Mucosa of descending colon (tissue), 3 donors: ENCODE measurements at places on chromosomes 7 and 10. TPM values are rescaled to one million over a fixed set of nuclear protein-coding genes. Genes with fewer than 3 reads are reported as not detected.
A peak's percentile ranks its signal among the peaks of the same experiment; 100 is the strongest.

- no peak for DNase-seq
Observed at GRCh38 chr10:103643381-103643780, 149.9 kb downstream of the NEURL1 start.

GRCh38 chr10:79101560-79102497 is 33.1 kb downstream of the ZMIZ1 start:
- DNase-seq = peak; percentile 69

DNA sequence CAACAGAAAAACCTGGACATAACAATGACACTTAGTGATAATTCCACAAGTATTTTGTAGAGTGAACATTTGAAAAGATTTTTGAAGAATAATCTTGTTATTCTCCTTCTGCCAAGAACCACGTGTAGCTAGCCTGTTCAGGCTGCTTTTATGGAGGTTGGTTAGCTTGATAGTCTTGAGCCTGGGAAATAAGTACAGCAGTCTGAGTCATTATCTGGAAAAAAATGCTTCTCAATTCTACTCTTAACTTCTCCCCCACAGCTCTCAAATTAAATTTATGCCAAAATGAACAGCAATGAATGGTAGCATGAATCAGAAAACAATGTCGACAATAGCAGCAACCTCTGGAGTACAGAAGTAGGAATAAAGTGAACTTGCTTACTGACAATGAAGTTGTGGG is 63.2 kb downstream of the GPR37 start:
- DNase-seq = no peak

DNA sequence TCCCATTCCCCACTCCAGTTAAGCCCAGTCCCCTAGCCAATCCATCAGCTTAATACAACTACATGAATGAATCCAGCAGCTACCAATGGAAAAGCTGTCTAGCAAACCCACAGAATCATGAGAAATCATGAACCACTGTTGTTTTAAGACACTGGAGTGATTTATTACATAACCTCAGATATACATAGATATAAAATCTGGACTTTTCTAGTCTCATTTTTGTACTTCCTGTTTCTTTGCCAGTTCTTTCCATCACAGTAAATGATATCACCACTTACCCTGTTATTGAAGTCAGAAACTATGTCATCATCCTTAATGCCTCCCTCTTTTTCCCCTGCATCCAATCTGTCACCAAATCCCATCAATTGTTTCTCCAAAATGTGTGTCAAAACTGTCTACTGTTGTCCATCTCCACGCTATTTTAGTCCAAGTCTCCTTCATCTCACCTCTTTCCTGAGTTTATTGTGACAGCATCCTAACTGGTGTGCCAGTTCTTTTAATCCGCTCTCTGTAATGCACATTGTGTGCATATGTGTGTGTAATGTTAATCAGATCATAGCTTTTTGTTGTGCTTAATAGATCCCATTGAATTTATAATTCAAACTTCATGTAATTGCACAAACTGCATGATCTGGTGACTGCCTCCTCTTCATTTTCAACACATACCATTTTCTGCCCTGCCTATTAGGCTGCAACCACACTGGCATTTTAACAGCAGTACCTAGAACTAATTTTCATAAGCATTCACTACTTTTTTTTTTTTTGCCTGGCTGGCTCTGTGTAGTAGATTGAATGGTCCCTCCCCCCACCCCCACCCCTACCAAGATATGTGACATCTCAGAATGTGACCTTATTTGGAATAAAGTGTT is 56.0 kb downstream of the MKLN1 start:
- DNase-seq = no peak

HELLS gene
- 11.6 TPM for total RNA-seq

DNA sequence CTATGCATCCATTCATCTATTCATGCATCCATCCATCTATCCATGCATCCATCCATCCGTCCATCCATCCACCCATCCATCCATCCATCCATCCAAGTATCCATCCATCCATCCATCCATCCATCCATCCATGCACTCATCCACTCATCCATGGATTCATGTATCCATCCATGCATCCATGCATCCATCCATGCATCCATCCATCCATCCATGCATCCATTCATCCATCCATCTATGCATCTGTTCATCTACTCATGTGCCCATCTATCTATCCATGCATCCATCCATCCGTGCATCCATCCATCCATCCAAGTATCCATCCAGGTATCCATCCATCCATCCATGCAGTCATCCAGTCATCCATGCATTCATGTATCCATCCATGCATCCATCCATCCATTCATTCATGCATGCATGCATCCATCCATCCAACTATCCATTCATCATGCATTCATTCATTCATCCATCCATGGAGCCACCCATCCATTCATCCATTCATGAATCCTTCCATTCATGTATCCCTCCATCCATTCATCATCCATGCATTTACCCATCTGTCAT is 132.0 kb downstream of the DYNC2I1 start:
- DNase-seq = no peak

CYP2C9 gene
- 1.3 TPM for total RNA-seq

DNA sequence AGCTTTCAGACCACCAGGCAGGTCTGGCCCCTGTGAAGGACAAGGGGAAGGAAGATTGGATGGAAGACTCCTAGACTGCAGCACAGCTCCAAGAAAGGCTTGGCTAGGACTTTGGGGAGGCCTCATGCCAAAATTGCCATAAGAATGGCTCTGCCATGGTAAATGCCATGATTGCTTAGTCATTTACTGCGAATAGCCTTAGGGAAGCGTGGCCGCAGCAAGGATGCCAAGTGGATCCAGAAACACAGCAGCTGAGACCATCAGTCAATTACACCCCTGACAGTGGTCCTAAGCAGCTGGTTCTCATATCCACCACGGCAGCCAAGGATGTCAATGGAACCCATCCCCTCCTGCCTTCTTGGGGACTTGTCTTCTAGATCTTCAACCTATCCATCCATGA is 88.2 kb upstream of the AUTS2 start:
- no peak for DNase-seq

KLF14 gene
- not detected for total RNA-seq

- no peak for DNase-seq
Observed at GRCh38 chr10:120328647-120329046, 128.4 kb upstream of the PLPP4 start.

DNA sequence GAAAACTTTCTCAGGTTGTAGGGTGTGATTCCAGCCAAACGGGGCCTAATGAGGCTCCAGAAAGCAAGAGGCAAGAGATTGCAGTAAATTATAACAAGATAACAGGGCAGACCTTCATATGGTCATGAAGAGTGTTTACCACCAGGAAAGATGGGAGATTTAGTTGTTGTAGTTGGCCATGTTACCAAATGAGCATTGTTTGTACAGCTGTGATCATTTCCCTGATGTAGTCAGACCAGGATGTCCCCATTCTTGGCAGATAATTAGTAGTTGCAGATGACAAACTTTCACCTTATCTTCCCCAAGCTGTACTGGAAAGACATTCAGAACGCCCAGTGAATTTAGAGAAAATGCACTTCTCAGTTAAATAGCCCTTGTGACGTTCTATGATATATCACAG is 630.8 kb downstream of the ANKRD7 start:
- DNase-seq = no peak

SLC16A12 gene
- 0.12 TPM for total RNA-seq

APBB1IP gene
- 8.4 TPM for total RNA-seq

DNA sequence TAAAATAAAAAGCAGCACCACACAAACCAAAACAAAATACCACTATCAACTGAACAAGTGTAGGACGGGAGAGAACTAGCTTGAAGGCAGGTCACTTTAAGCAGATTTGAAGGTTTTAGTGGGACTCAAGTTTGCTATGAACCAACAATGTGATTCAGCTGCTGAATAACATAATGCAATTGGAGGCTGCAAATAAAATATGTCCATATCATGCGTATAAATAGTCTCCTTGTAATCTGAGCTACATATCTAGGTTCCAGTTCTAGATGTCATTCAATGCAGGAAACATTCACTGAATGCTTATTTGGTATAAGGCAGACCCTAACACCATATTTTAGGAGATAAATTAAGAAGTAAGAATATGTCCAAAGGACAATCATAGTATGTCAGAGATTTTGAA is 81.4 kb upstream of the KCNIP2 start:
- no peak for DNase-seq

SYT15B gene
- 0.98 TPM for total RNA-seq

DNA sequence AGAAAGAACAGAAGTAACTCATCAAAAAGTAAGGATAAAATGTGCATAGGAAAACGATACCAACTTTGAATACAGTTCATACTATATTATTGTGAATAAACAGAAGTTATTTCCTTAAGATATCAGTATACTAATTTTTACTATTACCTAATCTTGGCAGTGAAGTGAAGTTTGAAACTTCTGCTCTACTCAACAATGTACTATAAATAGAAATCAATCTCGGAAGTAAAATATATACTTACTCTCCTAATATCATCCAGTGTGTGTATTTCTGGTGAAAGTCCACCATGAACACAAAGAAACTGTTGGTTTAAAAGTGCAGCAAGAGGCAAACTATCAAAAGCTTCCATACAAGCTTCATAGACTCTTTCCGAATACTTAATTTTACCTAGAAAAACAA is 24.6 kb downstream of the PPP3CB start:
- DNase-seq = no peak

DNA sequence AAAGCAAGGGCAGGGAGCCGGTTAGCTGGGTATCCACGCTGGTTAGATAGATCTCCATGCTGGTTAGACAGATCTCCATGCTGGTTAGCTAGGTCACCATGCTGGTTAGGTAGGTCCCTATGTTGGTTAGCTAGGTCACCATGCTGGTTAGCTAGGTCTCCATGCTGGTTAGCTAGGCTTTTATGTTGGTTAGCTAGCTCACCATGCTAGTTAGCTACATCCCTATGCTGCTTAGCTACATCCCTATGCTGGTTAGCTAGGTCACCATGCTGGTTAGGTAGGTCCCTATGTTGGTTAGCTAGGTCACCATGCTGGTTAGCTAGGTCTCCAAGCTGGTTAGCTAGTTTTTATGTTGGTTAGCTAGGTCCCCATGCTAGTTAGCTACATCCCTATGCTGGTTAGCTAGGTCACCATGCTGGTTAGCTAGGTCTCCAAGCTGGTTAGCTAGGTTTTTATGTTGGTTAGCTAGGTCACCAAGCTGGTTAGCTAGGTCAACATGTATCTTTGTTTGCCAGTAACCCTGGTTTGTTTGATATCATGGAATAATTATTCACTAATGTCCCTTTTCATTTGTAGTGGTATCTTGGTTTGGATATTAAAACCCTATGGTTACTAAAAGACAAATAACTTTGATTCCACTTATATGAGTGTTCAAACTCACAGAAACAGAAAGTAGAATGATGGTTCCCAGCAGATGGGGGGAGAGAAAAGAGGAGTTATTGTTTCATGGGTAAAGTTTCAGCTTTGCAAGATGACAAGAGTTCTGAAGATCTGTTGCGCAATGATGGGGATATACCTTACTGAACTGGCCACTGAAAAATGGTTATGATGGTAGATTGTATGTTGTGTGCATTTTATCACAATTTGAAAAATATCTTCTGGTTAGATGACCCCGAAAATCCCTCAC is 136.2 kb downstream of the PRPF18 start:
- DNase-seq = no peak

ACTL6B gene
- total RNA-seq = 1.2 TPM

PNLIPRP2 gene
- 8.9 TPM for total RNA-seq

DNA sequence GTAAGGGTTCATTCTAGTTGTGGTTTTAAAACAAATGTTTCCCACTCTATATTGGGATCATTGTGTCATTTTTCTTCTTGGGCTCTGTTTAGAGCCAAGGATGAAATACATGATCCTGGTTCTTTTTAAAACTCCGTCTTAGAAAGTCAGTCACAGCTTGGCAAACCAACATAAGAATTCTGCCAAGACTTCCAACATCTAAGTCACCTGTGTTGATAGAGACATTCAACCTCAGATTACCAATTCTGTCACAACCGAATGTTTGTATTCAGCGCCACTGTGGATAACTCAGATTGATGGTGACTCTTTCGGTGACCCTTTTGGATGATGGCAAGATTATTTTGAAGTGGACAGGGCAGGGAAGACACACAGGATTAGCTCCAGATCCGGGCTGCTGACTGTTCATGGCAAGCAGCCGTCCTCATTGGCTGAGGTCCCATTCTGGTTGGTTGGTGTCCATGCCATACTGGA is 255.4 kb downstream of the ARHGAP21 start:
- no peak for DNase-seq

ABCC2 gene
- 1.6 TPM for total RNA-seq

HOXA6 gene
- 20.5 TPM for total RNA-seq

RPEL1 gene
- total RNA-seq = 0.13 TPM

GRCh38 chr10:72561745-72562166 is 64.1 kb downstream of the MICU1 start:
- DNase-seq = no peak

- no peak for DNase-seq
Observed at GRCh38 chr7:152363798-152364197, 72.0 kb downstream of the KMT2C start.

- DNase-seq = no peak
Observed at GRCh38 chr7:13414661-13415107, 574.8 kb downstream of the ETV1 start.

GRCh38 chr10:82796510-82796909 is 921.5 kb downstream of the NRG3 start:
- no peak for DNase-seq

AUTS2 gene
- total RNA-seq = 67.6 TPM

DNA sequence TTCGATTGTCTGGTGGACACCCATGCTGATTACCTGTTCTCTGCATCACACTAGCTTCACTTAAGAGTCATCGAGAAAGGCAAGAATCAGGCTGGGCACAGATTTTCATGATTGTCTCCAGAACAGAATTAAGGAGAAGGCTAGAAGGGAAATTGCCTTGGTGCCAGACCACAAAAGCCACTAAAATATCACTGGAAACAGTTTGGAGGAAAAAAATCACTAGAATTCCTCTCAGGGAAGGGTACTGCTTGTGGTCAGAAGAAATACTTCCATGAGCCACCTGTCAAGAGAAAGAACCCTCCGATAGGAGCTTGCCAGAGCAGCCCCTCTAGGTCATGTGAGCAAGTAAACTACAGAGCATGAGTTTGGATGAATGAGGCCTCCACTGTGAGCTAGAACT is 269.3 kb upstream of the TEX47 start:
- DNase-seq = no peak

DNA sequence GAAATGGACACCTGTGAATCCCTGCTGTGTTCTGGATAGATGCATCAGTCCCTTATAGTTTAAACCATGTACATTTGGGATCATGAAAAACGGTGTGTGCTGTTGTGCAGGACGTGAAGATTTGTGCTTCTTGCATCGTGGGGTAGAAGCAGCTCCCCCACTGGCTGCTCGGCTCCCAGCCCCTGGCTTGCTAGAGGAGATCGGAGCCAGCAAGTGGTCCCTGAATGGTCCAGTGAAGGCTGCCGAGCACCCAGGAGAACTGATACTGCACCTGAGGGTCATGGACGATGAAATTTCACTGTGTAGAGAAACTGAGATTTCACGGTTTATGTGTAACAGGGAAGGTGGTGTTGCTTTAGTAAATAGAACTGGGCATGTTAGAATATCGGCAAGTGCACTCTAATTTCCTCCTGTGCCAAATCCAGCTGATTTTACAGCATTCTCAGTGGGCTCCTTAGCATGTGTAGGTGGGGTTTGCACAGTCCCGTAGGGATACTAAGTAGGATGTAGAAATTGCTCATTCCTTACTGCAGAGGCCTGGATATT is 655.1 kb upstream of the FOXK1 start:
- no peak for DNase-seq
